Fibroblast of pulmonary artery (primary cell): ENCODE measurements at places on chromosomes 5 and 9.
A peak's percentile ranks its signal among the peaks of the same experiment; 100 is the strongest.

- no peak for DNase-seq
Measured at GRCh38 chr5:171701100-171701541, 84.5 kb upstream of the SMIM23 start.

DNA sequence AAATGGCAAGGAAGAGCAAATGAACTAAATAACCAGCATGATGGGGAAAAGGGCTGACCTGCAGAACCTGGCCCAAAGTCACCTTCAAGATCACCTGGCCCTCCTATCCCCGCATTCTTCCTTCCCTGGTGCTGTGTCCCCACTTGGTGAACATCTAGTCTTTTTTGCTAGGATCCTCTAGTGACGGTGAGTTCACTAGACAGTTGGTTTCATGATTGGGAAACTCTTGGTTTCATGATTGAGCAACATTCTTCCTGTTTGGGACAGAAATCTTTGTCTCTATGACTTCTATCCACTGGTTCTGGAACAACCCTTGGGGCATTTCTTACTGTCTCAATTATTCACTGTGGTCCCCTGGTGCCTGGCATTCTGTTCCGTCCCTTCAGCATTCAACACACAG, 50.2 kb upstream of the DAB2IP start:
- peak; percentile 53 for DNase-seq

GRCh38 chr5:38441453-38442246, 114.8 kb downstream of the LIFR start:
- DNase-seq, result peak; percentile 94

DNA sequence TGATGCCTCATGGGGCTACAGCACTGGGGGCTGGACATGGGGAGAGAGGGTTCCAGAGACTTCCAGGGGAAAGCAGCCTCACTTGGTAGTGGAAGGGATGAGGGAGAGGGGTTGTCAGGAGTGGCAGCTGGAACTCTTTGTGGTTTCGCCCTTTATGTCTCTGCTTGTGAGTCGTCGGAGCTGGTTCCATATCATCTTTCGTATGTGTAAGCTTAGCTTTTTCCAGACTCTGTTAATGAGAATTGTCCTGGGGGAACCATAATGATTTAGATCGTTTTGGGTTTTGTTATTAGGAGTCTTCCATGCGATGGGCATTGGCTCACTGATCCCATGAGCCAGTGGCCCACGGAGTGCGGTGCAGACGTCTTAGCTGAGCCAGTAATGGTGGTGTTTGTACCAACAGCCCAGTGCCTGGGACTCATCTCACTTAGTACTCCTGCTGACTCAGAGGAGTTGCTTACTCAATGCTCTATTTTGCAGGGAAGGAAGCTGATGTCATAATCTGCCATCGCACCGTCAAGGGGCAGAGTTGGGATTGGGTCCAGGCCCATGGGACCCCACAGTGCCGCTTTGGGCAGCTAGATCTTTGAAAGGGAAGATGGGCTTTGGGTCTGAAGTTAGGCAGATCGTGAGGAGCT, 48.5 kb downstream of the NEK6 start:
- peak; percentile 88 for DNase-seq

- DNase-seq, result peak; percentile 37
Measured at GRCh38 chr5:32612134-32612888, 27.0 kb downstream of the SUB1 start.

DNA sequence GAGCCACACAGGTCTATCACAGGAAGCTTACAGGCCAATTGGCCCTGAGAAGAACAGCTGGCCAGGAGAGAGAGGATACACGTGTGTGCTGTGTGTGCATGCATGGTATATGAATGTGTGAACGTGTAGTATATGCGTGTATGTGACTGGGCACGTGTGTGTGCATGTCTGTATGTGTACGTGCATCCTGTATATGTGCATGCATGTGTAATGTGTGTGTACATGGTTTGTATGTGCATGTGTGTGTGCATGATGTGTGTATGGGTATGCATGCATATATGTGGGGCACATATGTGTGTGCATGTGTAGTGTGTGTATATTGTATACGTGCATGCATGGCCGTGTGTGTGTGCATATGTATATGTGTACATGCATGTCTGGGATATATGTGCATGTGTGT, 57.0 kb upstream of the FCN2 start:
- DNase-seq, result no peak

GRCh38 chr9:129712634-129713401, 40.0 kb downstream of the PTGES start:
- DNase-seq, result peak; percentile 34

GRCh38 chr5:132075719-132076077, 2.1 kb downstream of the CSF2 start:
- no peak for DNase-seq

DNA sequence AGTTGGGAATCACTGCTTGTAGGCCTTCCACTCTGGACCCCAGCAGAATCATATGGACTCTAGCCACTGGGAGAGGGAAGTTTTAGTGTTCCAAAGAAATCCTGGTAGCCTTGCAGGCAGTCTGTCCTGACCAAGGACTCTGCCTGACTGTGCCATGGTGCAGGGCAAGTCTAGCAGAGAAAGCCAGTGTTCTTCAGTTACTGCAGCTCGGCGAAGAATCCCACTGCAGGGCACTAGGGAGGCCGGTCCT, 20.3 kb upstream of the MATR3 start:
- DNase-seq, result no peak

- DNase-seq, result peak; percentile 9
Measured at GRCh38 chr9:88342246-88342645, 46.0 kb upstream of the SPIN1 start.

DNA sequence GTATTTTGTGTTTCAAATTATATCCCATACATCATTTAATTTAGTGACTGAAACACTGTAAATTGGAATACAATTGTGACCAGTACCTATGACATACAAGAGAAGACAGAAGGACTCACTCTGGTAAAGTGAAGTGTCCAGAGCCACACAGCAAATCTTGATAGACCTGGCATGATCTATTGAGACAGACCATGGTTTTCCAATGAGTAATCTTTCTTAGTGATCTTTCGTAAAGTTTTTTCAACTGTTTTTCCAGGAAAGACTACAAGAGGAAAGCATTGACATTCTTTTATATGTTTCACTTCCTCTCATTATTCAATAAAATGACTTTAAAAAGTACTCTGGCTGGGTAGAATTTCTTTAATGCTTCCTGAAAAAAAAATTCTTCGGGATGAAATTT, 43.3 kb upstream of the ALDH1A1 start:
- peak; percentile 31 for DNase-seq

- DNase-seq, result no peak
Measured at GRCh38 chr5:179455320-179455719, 95.0 kb upstream of the RUFY1 start.

DNA sequence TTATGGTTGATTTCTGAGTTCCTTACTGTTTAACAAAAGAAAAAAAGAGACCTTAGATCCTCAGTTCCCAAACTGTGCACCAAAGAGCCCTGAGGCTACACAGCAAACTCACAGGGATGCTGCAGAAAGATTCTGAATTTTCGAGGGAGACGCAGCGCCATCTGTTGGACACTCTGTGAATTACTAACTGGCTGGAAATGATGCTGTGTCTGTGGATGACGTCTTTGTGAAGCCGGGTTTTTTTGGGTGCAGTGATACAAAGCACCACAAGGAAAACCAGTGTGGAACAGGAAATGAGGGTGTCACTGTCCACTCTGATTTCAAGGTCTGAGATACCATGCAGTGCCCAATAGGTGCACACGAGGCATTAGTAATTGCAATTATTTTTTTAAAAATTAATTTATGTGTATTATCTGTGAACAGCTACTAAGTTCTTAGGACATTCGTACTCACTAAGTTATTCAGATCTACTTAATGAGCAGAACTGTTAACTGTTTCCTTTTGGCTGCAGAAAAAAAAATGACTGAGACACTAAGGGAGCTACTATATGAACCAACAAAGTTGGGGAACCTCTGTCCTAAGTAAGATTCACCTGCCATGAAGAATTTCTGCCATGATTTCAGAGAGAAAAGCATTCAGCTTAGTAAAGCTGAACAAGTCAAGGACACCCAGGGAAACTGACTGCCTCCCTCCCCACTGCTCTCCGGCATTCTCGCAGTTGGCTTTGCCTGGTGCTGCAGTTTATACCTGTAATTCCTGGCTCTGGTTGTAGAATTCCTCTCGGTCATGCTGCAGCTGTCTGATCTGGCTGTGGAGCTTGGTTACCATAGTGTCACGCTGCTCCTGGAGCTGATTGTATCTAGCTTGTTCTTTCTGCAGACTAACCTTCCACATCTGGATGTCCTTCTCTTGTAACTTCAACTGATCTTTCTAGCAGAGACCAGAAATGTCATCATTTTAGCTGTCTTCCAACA, 23.4 kb downstream of the SPACA9 start:
- DNase-seq, result peak; percentile 88

DNA sequence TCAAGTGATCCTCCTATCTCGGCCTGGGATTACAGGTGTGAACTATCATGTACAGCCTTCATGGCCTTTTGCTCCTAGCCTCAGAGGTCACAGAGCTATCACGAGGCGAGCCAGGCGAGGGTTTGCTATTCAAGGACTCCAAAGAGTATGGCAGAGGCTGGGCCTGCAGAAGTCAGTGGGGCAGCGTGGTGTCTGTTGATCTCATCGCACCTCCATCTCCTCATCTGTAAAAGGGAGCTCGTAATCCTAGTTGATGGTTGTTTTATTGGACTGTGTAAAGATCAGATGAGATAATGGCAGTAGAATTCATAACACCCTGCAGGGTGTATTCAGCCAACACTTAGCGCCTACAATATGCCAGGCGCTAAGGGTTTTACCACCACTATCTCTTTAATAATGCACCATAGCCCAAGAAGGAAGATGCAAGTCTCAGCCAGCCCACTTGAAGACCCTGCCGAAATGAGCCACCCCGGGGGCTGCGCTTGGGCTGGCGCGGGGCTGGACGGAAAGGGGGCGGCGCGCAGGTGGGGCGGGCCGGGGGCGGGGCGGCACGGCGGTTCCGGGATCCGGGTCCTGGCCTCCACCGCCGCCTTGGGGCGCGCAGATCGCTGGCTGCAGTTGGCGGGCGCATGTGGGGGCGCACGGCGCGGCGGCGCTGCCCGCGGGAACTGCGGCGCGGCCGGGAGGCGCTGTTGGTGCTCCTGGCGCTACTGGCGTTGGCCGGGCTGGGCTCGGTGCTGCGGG, at the start of gene GALNT12:
Gene GALNT12, plus strand, starts transcription at position 601 of the 744 bp plus-strand sequence. Its CDS starts 29 bp downstream, at position 630.
- DNase-seq, result no peak

- peak; percentile 64 for DNase-seq
Measured at GRCh38 chr9:72588336-72588735, 66.9 kb downstream of the TMC1 start.

DNA sequence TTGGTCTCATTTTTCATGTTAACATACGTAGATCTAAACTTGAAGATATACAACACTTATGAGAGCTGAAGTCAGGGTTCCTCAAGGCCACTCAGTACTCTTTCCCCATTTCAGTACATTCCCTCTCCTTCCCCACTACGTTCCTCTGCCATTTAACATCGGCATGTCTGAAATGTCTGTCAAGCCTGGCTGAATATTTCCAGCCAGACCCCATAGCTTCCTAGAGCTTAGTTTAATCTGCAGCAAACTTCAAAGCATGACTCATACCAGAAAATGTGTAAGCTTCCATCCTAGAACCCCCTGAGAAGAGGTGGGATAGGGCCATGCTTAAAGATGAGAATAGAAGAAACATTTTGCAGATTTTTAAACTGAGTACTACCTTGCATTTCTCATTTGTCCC, 6.2 kb downstream of the GZMA start:
- no peak for DNase-seq

DNA sequence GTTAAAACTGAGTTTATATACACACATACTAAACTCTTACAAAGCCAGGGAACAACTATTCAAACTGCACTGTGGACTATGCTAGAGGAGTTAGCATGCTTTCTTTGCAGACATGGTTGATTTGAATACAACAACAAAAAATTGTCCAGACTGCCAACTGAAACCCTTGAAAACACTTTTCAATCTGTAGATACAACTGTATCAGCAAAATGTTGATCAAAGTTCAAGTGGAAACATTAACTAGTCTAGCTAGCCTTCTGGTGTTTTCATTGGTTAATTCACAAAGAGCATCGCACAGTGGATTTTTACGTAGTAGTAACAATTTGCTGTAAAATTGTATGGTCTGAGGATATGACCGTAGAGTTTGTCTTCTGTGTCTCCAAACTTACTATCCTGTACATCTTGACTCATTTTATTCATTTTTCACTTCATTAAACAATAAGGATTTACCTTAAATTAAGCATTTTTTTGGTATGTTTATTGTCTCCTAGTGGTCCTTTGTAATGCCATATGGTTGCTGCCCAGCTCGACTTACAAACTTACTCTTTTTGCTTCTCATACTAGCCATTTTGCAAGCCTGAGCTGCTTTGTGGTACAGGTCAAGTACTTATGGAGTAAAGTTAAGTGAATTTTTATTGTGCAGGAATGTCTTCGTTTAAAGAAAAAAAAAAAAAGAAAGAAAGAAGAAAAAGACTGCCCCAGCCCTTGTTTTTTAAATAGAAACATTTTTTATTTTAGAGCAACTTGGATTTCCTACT, 123.4 kb downstream of the ZCCHC7 start:
- no peak for DNase-seq

GRCh38 chr9:134369416-134370212, 43.4 kb downstream of the RXRA start:
- no peak for DNase-seq

GRCh38 chr9:131856105-131856504, 116.2 kb upstream of the RAPGEF1 start:
- DNase-seq, result no peak
